ENCODE measurements at places on chromosomes 7 and 10.

GRCh38 chr7:39745320-39745719 is 121.9 kb downstream of the RALA start:
- DNase-seq = no peak

DNA sequence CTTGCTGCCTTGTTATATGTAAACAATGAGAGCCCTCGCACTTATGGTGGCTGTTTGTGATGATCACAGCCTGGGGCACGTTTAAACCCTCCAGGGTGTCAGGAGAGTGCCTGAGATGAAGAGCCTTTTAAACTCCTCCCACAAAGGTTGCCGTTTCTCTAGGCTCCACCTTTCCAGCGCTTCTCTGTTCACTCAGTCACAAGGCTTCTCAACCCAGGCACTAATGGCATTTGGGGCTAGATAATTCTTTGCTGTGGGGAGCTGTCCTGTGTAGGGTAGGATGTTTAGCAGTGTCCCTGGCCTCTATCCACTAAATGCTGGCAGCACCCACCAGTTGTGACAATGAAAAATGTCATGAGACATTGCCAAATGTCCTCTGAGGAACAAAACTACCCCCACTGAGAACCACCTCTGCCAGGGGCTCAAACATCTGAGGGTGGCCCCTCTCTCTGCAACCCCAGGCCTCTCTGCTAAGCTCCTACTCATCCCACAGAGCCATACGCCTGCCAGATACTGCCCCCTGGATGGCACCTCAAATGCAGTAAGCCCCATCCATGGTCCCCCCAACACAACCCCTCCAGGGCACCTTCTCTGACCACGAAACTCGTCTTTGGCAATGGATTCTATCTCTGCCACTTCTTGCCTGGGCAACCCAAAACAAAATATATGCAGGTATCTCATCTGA is 144.3 kb upstream of the ZMIZ1 start:
- no peak for DNase-seq

DNA sequence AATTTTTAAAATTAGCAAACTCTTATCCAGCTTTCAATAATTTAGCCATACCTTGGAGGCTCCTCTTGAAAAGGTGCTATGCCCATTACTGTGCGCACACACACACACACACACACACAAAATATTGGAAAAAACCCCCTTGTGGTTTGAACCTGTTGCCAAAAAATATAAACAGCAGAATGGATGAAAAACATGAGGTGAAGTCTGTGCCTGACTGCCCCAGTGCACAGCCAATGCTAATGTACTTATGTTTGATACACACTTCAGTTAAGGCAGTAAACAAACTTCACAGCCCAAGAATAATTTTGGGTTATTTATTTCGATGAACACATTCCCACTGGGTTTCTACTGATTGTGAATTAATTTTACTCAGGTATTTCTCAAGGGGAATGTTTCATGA is 113.2 kb upstream of the SEM1 start:
- no peak for DNase-seq

DNA sequence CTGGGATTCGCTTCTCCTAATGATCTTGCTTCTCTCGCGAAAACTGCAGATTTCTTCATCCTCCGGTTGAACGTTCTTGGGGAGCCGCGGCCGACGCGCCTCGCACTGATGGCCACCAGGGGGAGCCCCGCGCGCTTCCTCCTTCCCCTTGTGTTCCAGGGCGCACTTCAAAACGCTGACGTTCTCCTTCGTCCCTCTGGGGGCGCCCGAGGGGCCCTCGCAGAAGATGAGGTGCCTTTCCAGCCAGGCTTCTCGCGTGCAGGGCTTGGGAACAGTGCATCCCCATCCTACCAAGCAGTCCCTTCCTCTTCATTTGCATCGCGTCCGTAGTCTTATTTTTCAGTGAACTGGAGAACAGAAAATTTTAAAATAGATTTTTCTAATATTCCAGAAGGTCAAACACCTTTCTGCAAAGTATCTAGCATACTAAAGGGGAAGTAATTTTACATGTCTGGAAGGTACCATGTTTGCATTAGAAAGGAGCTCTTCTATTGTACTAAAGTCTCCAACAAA is 22.5 kb downstream of the GSTO2 start:
- DNase-seq = peak; percentile 80

GRCh38 chr7:135427166-135427565 is 82.7 kb downstream of the CNOT4 start:
- DNase-seq = no peak

All from GM19239 (cell line).